ENCODE measurements at places on chromosomes 4 and X. TPM values are rescaled to one million over a fixed set of nuclear protein-coding genes. Genes with fewer than 3 reads are reported as not detected.
A peak's percentile ranks its signal among the peaks of the same experiment; 100 is the strongest.

GRCh38 chr4:73646117-73646516 lies 25.9 kb upstream of the RASSF6 start:
- DNase-seq, result no peak

DNA sequence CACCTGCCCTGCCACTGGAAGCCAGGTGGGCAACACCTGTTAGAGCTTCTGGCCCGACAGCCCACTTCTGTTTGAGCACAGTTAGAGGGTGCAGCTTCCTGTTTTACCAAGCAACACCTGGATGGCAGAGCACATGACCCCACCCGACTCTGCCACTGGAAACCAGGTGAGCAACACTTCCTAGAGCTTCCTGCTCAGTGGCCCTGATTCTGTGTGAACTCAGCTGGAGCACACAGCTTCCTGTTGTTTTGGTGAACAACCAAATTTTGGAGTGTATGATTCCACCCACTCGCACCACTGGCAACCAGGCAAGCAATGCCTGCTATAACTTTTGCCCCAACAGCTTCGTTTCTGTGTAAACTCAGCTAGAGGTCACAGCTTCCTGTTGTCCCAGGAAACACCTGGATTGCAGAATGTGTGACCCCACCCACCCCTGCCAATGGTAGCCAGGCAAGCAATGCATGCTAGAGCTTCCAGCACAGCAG lies 163.8 kb upstream of the KLF8 start:
- no peak for DNase-seq

GRCh38 chr4:155819066-155819465 lies 47.0 kb downstream of the ASIC5 start:
- DNase-seq, result no peak

GRCh38 chr4:107349732-107350131 lies 313.6 kb upstream of the DKK2 start:
- DNase-seq, result no peak

DNA sequence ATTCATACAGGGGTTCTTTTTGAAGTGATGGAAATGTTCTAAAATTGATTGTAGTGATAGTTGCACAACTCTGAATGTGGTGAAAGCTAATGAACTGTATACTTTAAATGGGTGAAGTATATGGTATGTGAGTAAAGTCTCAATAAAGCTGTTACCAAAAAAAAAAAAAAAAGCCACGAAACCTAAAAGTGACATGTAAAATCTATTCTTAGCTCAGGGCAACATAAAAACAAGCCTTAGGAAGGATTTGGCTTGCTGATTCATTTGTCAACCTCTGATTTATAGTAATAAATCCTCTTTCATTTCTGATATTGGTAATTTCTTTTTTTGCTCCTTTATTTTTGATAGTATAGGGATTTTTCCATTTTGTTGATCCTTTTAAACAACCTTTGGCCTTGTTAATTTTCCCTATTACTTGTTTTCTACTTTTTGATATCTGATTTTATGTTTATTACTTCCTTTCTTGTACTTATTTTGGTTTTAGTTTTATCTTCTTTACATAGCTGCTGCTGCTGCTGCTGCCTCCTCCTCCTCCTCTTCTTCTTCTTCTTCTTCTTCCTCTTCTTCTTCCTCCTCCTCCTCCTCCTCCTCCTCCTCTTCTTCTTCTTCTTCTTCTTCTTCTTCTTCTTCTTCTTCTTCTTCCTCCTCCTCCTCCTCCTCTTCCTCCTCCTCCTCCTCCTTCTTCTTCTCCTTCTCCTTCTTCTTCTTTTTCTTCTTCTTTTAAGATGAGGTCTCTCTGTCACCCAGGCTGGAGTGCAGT lies 79.4 kb downstream of the ADGRG4 start:
- DNase-seq, result no peak

DNA sequence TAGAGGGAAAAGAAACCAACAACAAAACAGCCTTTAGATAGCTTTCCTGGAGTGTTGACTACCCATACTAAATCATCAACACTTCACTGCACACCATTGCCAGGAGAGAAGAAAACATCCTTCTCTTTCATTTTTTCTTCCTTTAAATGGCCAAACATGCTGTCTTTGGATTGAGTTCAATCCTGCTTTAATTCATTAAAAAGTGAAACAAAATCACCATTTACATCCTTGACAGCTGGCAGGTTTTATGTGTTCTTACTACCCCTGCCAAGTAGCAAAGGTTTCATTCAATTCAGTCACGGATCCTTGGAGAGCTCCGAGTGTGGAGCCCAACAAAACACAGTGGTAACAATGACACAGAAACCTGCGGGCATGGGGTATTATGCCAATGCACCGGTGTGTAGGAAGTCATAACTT lies 568.3 kb downstream of the ANKRD50 start:
- DNase-seq, result no peak

DNA sequence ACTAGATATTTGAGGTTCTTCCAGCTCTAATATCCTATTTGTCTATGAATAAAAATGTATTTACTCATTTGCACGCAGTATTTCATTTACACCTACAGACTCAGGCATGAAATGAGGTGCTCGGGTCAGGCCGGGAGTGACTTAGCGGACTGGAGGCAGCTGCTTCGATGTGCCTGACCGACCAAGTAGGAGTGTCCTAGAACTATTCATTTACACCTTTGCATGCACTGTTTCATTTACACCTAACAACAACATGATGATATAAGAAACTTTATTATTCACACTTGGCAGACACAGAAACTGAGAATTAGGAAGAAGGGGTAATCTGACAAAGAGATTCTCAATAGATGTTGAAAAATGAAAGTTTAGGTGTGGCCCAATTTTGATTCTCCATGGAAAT lies 28.7 kb upstream of the FAT1 start:
- no peak for DNase-seq

DNA sequence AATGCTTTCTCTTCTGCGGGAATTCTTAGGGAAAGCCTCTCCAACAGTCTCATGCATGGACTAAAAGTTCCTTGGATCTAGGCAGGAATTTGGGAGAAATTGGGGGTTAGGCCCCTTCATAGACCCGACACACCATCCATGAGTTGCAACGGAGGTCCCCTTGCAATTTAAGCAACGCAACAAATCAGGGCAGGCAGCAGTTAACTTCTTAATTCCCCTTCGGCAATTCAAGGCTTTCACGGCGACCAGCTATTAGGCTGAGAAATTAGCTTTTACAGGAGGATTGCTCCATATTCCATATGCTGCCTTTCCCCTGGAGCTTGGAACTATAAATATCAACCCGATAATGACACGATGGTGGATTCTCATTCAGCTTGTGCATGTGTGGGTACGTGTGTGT lies 241.0 kb downstream of the SHOX start:
- no peak for DNase-seq

- DNase-seq, result peak; percentile 98
These were observed at the start of gene GTPBP6 for GRCh38 chrX:318739-319578. Gene GTPBP6, minus strand, starts transcription at chrX:318796. Its CDS starts 9 bp downstream, at chrX:318787.

DNA sequence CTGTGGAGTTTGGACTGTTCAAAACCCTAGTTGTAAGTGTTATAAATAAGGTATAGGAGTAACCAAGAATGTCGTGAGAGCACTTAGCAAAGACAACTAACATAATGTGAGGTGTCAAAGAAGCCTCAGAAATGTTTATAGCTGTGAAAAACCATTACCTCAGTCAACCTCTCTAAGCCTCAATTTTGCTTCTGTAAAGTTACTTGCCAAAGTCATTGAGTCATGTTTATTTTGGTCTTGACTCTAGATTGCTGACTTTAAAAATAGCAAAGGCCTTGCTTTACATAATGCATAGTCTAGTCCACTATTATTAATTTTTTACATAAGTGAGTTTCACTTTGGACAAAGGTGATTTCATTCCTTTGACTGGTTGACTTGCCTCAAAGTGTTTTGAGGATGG lies 257.6 kb upstream of the CXXC4 start:
- DNase-seq, result no peak

DNA sequence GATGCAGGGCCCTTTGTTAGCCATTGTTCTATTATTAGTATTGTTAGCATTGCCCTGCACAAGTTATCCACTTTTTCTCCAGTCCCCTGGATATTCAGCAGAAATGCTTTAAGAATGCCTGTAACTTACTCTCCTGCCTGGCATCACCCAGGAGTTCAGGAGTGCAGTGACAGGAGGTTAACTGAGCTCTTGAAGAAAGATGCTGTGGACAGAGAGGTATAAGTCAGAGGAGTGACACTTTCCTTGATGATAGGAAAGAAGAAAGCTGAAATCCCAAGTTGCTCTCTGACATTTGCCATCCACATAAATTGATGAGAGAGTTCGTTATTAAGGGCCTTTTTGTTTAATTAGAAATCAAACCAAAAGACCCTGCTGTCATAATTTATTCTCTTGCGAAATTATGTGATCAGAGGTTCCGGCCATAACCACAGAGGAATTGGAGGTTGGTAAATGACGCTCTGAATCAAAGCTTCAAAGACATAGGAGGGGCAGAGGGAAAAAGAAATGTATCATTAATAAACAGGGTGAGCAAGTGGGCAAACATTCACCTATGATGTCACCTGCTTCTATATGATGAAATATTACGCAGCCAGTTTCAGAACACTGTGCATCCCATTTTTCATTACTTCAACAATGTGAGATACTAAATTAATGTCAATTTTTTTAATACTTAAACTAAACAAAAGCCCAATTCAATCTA lies 230.2 kb upstream of the JADE1 start:
- DNase-seq, result no peak

- no peak for DNase-seq
These were observed 430.4 kb downstream of the ADGRL3 start for GRCh38 chr4:61630548-61630947.

GRCh38 chrX:24231131-24231540 lies 81.6 kb downstream of the ZFX start:
- DNase-seq, result peak; percentile 37

Gene APELA
- not detected for polyA plus RNA-seq

Gene KANTR
- polyA plus RNA-seq, result 2.5 TPM

Gene ANKRD50
- polyA plus RNA-seq, result 6.5 TPM

Gene CXCL5
- polyA plus RNA-seq, result 0.18 TPM

Gene MAGEA1
- polyA plus RNA-seq, result not detected

Gene SERTM2
- polyA plus RNA-seq, result not detected

Gene FHIP1A
- 0.49 TPM for polyA plus RNA-seq

Gene NUDT10
- polyA plus RNA-seq, result 0.15 TPM

Gene TMEM150C
- polyA plus RNA-seq, result 0.96 TPM

Gene SPANXN3
- polyA plus RNA-seq, result not detected

Gene EIF4E
- polyA plus RNA-seq, result 24.6 TPM

Measured in BJ (cell line).